NCI-H1694 (cell line): ENCODE measurements at places on chromosomes 16 and 17.

DNA sequence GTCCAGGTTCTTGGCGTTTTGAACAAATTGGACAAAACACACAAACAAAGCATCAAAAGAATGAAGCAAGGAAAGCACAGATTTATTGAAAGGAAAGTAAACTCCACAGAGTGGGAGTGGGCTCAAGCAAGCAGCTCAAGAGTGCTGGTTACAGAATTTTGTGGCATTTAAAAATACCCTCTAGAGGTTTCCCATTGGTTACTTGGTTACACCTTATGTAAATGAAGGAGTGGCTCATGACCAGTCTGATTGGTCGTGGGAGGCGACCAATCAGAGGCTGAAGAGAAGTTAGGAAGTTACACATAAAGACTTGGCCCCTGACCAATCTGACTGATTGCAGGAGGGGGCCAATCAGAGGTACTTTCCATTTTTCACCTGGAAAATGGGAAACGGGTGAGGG is 1373.8 kb upstream of the GOT2 start:
- no peak for DNase-seq

GRCh38 chr16:66324815-66325515 is 41.5 kb upstream of the CDH5 start:
- peak; percentile 64 for DNase-seq

- DNase-seq: no peak
Observed at GRCh38 chr16:49464877-49465504, 91.4 kb downstream of the C16orf78 start.

GRCh38 chr17:17269926-17270773 is 10.9 kb downstream of the COPS3 start:
- DNase-seq: no peak

DNA sequence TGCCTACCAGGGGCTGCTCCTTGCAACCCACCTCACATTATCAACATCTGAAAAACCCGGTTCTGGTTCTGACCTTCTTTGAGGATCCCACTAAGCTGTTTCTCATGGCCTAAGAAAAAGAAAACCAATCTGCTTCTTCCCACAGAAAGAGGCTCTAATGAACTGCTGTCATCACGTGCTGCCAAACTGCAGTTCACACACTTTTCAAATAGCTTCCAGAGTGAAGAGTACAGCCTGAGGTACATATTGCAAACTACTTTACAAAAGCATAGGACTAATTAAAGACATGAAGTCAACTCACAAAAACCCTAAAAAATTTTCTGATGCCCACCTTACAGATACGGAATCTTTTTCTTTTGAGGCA is 36.7 kb downstream of the SMG6 start:
- DNase-seq: no peak

DNA sequence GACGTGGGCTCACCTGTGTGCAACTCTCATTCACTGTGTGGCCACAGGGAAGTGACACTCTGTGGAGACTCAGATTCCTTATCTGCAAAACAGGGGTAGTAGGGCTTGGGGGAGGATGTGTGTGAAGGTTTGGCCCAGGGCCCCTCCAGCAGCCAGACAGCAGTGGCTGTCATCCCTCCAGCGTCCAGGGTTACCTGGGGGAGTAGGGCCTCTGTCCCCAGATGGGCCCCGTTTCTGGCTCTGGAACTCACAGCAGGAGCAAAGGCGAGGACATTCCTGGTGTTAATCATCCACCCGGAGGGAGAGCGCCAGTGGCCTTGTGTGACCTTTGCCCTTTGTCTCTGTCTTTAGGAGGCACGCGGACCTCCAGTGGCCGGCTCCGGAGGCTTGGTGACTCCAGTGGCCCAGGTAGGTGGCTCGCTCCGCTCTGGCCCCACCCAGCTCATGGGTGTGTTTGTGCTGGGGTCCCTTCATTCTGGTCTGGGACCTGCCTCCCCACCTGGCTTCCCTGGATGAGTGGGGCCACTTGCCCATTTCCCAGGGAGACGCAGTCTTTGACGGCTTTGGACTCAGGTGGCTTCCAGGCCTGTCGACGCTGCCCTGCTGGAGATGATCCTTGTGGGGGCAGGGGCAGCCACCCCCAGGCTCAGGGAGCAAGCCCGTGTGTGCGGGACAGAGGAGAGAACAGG is 166.2 kb downstream of the SEC14L1 start:
- DNase-seq: no peak

DNA sequence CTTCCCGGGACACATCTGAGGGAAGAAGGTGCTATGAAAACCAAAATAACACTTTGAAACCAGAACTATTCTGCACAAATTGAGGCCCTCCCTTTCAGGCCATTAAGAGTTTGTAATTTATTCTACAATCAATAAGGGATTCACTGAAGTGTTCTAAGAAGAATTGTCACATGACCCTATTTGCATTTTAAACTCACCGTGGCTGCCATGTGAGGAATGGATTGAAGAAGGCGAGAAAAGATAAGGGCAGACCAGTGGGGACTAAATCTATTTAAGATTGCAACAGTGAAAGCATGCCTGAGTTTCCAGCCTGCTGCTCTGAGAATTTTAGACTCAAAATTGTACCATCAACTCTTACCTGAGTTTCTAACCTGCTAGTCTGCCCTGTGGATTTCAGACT is 408.8 kb upstream of the SALL1 start:
- DNase-seq: no peak

DNA sequence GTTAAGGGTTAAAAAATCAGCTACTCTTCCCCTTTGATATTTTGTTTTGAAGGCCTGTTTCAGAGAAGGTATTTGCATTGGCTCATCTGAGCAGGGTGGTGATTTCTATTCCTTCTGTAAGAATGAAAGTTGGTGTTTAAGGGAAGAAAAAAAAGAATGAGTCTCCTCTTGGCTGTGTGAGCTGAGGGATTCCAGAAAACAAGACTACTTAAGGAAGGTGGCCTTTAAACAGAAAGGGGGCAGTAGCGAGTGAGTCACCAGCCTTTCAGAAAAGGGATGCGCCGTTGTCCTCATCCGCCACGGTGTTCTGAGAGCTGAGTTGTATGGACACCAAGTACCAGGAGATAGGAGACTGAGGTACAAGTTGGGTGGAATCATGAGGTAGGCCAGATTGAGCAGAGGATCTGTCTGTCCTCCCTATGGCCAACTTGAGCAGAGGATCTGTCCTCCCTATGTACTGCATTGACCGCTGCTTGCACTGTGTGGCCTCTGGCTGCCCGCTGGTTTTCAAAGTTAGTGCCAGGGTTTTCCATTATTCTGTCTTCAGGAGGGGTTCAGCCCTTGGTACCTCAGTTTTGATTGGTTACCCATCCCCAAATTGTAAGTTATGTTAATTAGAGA is 8.2 kb downstream of the PRKCA start:
- no peak for DNase-seq

DNA sequence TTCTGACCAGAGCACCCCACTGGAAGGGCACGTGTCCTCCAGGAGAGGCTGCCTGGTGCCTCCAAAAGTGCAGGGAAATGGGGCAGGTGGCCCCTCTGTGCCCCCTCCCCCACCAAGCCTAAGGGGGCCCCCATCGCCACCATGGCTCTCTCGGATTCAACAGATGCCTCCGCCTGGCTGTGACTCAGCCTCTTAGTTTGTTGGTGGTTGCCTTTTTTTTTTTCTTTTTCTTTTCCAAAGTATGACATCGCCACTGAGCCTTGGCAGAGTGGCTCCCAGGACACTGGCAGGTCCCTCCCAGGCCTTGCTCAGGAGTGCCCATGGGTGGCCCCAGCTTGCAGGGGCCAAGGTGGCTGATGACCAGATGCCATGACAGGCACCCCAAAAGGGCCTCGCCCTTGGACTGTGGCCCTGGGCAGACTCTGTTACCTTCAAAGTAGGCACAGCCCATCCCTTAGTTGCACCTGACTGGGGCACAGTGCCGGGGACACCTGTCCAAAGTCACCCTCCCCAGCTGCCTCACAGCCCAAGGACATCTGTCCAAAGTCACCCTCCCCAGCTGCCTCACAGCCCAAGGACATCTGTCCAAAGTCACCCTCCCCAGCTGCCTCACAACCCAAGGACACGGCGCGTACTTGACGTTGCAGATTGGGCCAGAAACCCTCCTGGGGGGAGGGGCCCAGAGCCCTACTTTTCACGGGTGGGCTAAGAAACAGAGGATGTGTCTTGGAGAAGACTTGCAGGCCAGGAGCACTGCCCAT is 29.6 kb downstream of the NPTX1 start:
- peak; percentile 35 for DNase-seq

- DNase-seq: no peak
Observed at GRCh38 chr17:61251939-61252865, 147.4 kb upstream of the TBX2 start.

- no peak for DNase-seq
Observed at GRCh38 chr17:1494736-1495253, 2.3 kb upstream of the MYO1C start.

DNA sequence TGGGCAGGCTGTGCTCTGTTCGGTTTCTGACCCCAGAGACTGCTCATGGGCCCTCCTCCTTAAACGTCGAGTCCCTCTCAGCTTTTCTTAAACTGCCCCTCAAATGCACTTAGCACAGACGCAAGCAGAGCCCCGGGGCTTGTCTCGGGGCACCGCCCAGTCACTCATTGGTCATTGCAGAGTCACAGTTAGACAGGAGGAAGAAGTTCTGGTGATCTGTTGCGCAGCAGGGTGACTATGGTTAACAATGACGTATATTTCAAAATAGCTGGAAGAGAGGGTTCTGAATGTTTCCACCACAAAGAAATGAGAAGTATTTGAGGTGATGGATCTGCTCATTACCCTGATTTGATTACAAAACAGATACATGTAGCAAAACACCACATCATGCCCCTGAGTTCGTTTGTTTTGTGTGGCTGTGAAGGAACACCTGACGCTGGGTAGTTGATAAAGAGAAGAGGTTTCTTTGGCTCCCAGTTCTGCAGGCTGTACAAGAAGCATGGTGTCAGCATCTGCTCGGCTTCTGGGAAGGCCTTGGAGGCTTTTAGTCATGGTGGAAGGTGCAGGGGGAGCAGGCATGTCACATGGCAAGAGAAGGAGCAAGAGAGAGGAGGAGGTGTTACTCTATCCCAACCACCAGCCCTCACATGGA is 387.4 kb downstream of the CPPED1 start:
- DNase-seq: no peak

- DNase-seq: no peak
Observed at GRCh38 chr17:44359006-44359405, 4.6 kb downstream of the FAM171A2 start.
